ENCODE measurements at places on chromosomes 1 and 21.

- DNase-seq, result peak; percentile 82
Observed at GRCh38 chr1:54547601-54548388, at the start of gene ACOT11. ACOT11 (plus strand) TSS chr1:54548228; CDS start chr1:54548310, 82 bp downstream.

DNA sequence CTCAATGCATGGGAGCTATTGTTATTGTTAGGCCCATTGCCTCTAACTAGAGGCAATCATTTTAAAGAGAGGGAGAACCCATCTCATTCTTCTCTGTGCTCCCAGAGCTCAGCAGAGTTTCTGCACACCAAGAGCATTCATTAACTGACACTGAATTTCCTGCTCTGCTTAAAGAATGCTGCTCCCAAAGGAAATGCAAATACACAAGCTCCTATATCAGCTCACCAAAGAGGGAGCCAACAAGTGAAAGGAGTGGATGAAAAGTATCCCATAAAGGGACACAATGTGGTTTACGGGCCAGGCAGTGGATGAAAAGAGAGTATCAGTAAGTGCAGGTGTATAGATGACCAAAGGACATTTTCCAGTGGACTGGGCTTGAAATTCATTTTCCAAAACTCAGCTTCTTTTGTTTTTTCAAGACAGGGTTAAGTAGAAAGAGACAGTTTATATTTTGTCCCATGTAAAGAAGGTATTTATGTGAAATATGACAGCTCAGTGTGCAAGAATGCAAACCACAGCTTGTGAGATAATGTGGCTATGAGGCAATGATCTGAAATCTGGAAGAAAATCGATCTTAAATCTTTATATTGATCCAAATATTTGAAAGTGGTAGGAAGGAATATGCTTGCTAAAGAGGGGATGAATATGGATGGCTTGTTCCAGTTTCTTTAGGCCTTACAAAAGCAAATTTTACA, 207.7 kb upstream of the CAMK1G start:
- no peak for DNase-seq

DNA sequence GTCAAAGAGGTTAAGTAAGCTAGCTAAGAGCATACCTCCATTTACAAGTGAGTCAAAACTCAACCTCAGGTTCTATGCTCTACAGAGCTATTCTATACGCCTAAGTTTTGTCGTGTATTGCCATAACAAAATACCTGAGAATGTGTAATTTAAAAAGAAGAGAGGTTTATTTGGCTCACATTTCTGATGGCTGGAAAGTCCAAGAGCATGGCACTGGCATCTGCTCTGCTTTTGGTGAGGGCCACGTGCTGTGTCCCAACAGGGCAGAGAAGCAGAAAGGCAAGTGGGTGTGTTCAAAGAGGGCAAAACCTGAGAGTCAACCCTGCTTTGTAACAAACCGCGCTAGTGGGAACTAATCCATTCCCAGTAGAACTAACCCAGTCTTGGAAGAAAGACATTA, 60.9 kb upstream of the POU2F1 start:
- no peak for DNase-seq

- no peak for DNase-seq
Observed at GRCh38 chr1:228060458-228061190, 21.9 kb upstream of the ARF1 start.

DNA sequence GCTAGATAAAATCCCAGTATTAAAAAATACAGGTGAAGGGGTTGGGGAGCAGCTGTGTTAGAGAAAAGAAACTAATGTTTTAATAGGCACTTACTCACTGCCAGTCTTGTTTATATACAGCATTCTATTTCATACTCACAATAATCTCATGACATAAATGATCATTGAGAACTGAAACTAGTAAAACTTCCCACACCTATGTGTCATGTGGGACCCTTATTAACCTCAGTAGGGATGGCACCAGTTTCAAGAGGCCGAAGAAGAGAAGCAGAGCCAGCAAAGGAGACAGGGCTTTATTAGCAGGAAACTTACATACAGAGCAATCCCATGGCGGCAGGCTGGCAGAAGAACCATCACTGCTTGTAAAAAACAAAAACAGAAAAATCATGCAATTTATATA, 48.8 kb upstream of the KCNH1 start:
- DNase-seq, result no peak

DNA sequence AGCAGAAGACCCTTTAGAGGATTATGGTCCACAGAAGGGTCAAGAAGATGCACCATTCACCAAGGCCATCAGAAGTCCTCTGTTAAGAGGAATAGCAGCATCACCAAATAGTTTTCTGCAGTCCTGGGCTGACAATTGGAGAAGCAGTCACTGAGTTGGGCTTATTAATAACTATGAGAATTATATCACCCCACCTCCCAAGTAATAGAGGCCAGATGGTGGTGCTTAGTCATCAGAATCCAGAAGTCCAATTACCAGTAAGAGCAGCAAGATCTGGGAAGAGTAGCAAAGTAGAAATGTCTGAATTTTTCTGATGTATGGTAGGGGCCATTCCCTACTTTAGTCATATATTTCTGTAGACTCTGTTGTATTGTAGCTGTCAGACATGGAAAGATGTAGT, 6.1 kb upstream of the PSMA5 start:
- DNase-seq, result no peak

- DNase-seq, result peak; percentile 10
Observed at GRCh38 chr1:153354515-153355193, 3.0 kb upstream of the S100A9 start.

Measured in adrenal gland (tissue), 19 donors.